ENCODE measurements at places on chromosomes 7 and 10.

GRCh38 chr7:47302560-47302959 is 279.4 kb downstream of the TNS3 start:
- no peak for DNase-seq

- no peak for DNase-seq
Measured at GRCh38 chr10:34183016-34183796, 631.9 kb downstream of the PARD3 start.

DNA sequence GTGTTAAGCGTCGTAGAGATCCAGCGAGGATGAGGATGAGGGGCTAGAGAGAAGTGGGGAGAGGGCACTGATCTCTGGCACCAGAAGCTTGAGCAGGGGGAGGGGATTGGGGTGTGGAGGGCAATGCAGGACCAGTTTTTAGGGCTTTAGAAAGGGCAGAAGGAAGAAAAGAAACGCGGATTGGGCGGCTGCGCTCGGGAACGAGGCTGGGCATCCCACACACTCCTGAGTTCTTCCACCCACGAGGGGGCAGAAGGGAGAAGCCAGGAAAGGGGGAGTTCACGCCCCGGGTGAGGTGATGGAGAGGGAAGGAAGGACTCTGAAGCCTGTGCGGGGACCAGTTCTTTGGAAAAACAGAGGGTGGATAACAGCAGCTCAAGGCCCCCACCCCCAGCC is 6.1 kb upstream of the VGF start:
- no peak for DNase-seq

GRCh38 chr10:52682766-52683165 is 89.8 kb downstream of the MBL2 start:
- DNase-seq: no peak

DNA sequence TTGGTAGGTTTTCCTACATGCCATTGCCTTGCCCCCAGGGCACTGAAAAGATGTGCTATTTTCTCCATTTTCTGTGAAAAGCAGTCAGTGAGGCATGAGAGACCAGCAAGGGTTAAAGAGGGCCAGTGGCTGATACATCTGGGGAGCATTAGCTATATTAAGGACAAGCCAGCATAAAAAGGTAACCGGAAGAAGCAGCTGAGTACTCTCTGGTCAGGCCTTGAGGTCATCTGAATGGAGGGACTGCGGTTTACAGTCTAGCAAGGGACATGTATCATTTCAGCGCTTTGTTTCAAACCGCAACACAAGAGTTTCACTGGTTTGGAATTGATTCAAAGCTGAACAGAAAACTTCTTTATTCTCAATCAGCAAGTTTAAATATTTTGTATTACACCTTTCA is 120.4 kb downstream of the EPDR1 start:
- DNase-seq: no peak

- no peak for DNase-seq
Measured at GRCh38 chr7:34584526-34584925, 73.5 kb upstream of the NPSR1 start.
